ENCODE measurements at places on chromosomes 13 and 19.

- no peaks in the 10 kb centered on the region for H3K27me3 ChIP-seq
- H3K27ac ChIP-seq, result no peak overlapping the region
- H3K4me1 ChIP-seq, result no peaks in the 10 kb centered on the region
- H3K36me3 ChIP-seq, result no peaks in the 10 kb centered on the region
These were observed 322.4 kb downstream of the OLFM4 start for GRCh38 chr13:53351021-53351420.

DNA sequence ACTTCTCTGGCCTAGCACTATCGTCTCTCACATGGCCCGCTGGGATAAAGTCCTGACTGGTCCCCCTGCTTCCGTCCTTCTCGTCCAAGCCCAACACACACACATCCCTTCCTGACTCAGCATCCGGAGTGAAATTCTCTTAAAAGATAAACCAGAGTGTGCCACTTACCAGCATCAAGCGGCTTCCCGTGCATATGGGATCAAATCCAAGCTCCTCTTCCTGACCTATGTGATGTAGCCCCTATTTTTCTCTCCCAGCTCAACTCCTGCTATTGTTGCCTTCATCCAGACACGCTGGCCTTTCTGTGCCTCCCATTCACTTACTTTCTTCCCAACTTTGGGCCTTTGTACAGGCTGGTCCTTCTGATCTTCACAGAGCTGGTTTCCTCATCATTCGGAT, 530.4 kb downstream of the DIAPH3 start:
- no peak for DNase-seq
- no peaks in the 10 kb centered on the region for H3K4me1 ChIP-seq
- H3K36me3 ChIP-seq, result no peaks in the 10 kb centered on the region
- H3K27me3 ChIP-seq, result peaks cover 5% of the 10 kb centered on the region

GRCh38 chr13:33678084-33678483, 139.9 kb upstream of the RFC3 start:
- H3K36me3 ChIP-seq, result no peaks in the 10 kb centered on the region
- H3K27me3 ChIP-seq, result no peaks in the 10 kb centered on the region
- DNase-seq, result no peak
- H3K4me3 ChIP-seq, result no peak overlapping the region
- H3K27ac ChIP-seq, result peak overlapping the region; percentile 77
- peaks cover 8% of the 10 kb centered on the region for H3K4me1 ChIP-seq

DNA sequence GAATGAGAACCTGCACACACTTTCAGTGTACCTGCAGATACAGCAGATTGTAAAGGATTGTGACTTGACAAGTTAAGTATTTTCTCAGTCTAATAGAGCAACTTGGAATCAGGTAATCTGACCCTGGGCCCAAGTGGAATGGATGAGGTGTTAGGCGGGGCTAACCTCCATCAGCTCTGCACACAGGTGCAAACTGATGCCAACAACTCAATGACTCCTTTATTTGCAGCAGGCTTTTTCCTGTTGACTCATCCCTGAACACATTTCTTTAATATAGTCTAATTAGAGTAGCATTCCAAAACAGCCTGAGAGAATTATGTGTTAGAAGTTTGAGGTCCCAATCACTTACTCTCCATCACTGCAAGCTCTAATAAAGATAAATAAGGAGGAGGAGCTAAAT, 48.8 kb downstream of the TPT1 start:
- no peak for DNase-seq
- H3K4me3 ChIP-seq, result no peak overlapping the region
- no peaks in the 10 kb centered on the region for H3K4me1 ChIP-seq
- no peak overlapping the region for H3K27ac ChIP-seq
- H3K36me3 ChIP-seq, result peaks cover 2% of the 10 kb centered on the region
- no peaks in the 10 kb centered on the region for H3K27me3 ChIP-seq

GRCh38 chr19:7068599-7068998, 904 bp upstream of the ZNF557 start:
- no peak for DNase-seq
- H3K27me3 ChIP-seq, result no peaks in the 10 kb centered on the region
- peaks cover 17% of the 10 kb centered on the region for H3K36me3 ChIP-seq

DNA sequence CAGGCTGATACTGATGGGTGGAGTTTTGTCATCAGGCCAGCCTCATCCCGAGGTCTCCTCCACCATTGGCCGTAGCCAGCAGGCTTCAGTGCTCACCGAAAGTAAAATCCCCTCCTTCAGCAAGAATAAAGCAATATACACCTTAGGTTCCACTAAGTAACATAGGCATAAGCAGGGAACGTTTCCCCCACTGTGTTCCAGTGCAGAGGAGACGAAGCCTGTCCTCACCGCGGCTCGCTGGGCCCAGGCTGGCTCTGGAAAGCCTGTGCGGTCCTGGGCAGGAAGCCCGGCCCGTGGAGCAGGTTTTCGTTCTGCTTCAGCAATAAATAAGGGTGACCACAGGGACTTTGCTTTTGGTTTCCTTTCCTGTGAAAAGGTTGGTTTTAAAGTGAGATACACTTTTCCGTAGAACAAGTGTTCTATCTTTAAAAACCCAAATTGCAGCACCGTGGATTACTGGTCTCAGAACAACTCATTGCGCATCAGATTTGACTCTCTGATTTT, 16.3 kb upstream of the TEX29 start:
- no peak overlapping the region for H3K4me3 ChIP-seq
- no peak for DNase-seq

DNA sequence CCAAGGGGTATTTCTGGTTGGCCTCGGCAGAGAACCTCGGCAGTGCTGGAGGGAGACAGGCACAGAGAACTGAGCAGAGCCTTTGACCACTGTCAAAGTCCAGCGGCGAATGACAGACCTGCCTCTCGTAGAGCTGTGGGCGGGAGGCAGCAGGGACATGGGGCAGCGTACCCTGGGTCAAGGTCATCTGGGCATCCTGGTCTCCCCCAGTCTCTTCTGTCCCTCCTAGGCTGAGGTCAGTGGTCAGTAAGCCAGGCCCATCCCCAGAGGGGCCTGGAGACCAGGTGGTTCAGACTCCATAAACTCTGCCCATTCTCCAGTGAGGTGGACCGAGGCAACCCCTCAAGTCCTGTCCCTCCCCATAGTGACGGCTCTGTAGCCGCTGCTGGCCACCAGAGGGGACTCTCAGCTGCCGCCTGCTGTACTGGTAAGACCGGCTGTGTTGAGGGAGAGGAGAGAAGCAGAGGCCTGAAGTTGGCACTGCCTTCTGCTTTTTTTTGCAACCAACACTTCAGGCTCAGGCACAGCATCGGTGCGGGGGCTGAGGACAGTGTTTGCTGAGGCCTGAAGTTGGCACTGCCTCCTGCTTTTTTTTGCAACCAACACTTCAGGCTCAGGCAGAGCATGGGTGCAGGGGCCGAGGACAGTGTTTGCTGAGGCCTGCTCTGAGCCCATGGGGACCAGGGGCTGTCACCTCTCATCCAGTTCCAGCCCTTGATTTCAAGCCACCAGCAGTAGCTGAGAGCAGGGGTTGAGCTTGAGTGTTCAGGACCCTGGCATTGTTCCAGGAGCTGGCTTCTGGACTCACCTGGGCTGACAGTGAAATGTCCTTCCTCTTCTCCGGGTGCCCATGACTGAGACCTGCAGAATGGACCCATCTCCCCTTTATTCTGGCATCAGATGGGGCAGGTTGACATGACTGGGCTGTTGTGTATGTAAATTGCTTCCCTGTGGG, at the start of gene PGLYRP2:
TSS of gene PGLYRP2 (minus strand) at position 111 of the 955 bp plus-strand sequence. CDS start 130 bp downstream, outside the sequence.
- H3K27ac ChIP-seq, result peak within 1 kb of the TSS; percentile 70
- DNase-seq, result peak; percentile 61
- H3K4me3 ChIP-seq, result peak within 1 kb of the TSS; percentile 39
- H3K4me1 ChIP-seq, result peaks cover 33% of the 10 kb centered on the region
- H3K27me3 ChIP-seq, result no peaks in the 10 kb centered on the region

- no peak for DNase-seq
- H3K4me3 ChIP-seq, result no peak overlapping the region
- no peaks in the 10 kb centered on the region for H3K4me1 ChIP-seq
These were observed 24.1 kb downstream of the DCAF15 start for GRCh38 chr19:13976446-13976845.

DNA sequence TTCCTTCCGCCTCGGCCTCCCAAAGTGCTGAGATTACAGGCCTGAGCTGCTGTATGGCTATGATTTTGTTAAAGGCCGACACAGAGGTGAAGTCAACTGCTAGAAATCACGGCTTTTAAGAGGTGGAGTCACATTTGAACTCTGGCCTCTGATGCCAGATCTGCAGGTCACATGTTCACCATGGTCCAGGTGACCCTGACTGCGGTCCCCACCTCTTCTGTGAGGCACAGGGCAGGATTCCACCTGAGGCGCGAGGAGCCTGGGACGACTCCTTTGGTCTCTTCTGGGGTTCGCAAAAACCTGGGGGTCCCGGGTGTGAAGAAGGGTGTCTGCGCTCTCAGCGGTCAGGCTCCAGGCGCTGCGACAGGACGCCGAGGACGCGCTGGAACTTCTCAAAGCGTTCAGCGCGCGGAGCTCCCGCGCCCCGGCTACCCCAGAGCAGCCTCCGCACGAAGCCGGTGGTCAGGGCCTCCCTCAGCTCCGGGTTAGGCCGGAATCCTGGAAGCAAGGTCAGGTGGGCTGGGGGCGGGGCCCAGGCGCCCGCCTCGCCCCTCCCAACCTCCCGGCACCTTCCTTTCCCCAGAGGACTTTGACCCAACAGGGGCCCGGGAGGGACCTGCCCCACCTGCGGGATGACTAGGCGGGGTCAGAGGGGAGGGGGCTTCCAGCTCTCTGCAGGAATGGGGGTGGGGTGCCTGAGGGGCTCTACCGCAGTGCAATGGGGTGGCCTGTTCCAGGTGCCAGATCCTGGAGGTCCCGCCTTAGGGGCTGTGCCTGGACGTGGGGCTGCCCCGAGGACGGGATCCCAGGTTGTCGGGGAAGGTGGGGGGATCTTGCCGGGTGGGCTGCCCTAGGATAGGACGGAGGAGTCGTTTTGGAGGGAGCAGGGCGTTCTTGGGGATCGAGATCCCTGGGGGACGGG, 13.0 kb downstream of the TRIP10 start:
- no peaks in the 10 kb centered on the region for H3K27me3 ChIP-seq
- H3K27ac ChIP-seq, result peak overlapping the region; percentile 83
- no peak for DNase-seq

DNA sequence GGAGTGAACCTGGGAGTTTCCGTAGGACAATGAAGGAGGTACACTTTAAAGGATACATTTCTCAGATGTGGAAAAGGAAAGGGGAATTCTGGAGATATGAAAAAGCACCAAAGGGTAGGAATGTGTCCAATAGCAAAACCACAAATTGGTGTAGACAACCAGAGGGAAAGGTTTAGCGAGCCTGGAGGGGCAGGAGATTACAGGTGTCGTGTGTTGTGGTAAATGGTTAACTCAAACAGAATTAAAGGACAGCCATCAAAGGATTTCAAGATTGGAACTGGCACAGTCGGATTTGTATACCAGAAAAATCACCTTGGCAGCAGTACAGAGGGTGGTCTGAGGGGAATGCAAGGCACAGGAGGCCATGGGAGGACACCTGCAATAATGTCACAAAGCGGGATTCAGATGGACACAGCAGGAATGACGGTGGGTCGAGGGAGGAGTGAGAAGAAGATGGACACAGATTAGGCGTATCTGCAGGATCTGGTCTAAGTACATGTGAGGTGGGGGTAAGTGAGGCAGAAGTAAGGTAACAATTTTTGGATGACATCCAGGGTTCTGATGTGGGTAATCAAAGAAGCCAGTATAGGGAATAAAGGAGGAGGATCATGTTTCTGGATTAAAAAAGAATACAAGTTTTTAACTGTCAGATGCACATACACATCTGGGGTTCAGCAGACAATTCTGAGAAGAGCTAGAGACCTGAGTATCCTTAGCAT, 361.6 kb downstream of the KLF12 start:
- H3K4me1 ChIP-seq, result peaks cover 3% of the 10 kb centered on the region
- no peak for DNase-seq
- no peak overlapping the region for H3K27ac ChIP-seq
- no peaks in the 10 kb centered on the region for H3K27me3 ChIP-seq
- H3K4me3 ChIP-seq, result no peak overlapping the region

GRCh38 chr13:32417995-32418394, 9.9 kb downstream of the N4BP2L1 start:
- no peaks in the 10 kb centered on the region for H3K27me3 ChIP-seq

DNA sequence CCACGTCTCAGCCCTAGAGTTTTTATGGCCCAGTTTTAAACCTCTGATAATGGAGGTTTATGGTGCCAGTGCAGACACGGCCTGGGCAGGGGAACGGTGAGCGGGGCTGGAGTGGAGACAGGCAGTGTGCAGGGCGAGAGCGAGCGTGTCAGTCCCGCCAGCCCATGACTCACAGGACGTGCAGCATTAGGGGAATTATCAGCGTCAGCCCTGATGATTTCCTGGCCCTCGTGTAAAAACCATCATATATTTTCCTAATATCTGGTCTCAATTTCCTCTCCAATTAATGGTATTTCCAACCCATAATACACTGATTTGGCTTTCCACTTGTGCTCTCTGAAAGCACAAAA, 104.6 kb upstream of the VSTM2B start:
- H3K4me3 ChIP-seq, result no peak overlapping the region
- H3K36me3 ChIP-seq, result no peaks in the 10 kb centered on the region
- no peak for DNase-seq
- no peak overlapping the region for H3K27ac ChIP-seq

- no peak overlapping the region for H3K27ac ChIP-seq
- H3K27me3 ChIP-seq, result no peaks in the 10 kb centered on the region
- no peaks in the 10 kb centered on the region for H3K4me1 ChIP-seq
- no peak overlapping the region for H3K4me3 ChIP-seq
These were observed 752.7 kb upstream of the GPC6 start for GRCh38 chr13:92473765-92474475.

GRCh38 chr19:19101540-19101939, 36.7 kb downstream of the TMEM161A start:
- H3K4me1 ChIP-seq, result peaks cover 48% of the 10 kb centered on the region
- peaks cover 3% of the 10 kb centered on the region for H3K36me3 ChIP-seq
- DNase-seq, result no peak
- H3K4me3 ChIP-seq, result no peak overlapping the region

GRCh38 chr13:65036999-65037398, 2193.1 kb downstream of the PCDH9 start:
- no peak overlapping the region for H3K27ac ChIP-seq
- H3K4me3 ChIP-seq, result no peak overlapping the region
- no peak for DNase-seq
- no peaks in the 10 kb centered on the region for H3K4me1 ChIP-seq
- H3K27me3 ChIP-seq, result no peaks in the 10 kb centered on the region
- H3K36me3 ChIP-seq, result no peaks in the 10 kb centered on the region

- no peaks in the 10 kb centered on the region for H3K27me3 ChIP-seq
- no peak overlapping the region for H3K4me3 ChIP-seq
- DNase-seq, result no peak
These were observed 32.7 kb downstream of the FAM187B start for GRCh38 chr19:35195830-35196229.

DNA sequence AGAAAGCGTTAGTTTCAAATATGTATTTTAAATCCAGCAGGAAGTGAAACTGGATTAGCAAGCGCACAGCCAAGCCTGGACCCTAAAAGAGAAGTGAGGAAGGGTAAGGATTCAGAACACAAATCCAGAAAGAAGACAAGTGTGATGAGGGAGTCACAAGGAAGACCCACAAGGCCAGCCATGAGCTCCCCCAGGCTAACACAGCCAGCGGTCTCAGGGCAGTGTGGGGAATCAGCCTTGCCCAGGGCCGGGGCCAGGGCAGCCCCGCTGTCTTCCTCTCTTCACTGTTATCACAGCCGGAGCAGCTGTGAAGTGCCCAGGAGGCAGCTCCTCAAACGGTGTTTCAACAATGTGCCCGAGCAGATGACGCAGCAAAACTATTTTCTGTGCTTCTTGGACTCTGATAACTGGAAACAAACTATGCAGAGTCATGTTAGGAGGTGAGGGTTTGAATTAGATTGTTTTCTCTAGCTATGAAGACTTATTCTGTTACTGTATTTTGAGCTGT, 12.2 kb upstream of the CDC16 start:
- H3K36me3 ChIP-seq, result no peaks in the 10 kb centered on the region
- H3K4me1 ChIP-seq, result peaks cover 10% of the 10 kb centered on the region
- H3K4me3 ChIP-seq, result no peak overlapping the region
- H3K27ac ChIP-seq, result no peak overlapping the region
- DNase-seq, result peak; percentile 77
- no peaks in the 10 kb centered on the region for H3K27me3 ChIP-seq
